ENCODE measurements at places on chromosomes 7 and 10.
A peak's percentile ranks its signal among the peaks of the same experiment; 100 is the strongest.

DNA sequence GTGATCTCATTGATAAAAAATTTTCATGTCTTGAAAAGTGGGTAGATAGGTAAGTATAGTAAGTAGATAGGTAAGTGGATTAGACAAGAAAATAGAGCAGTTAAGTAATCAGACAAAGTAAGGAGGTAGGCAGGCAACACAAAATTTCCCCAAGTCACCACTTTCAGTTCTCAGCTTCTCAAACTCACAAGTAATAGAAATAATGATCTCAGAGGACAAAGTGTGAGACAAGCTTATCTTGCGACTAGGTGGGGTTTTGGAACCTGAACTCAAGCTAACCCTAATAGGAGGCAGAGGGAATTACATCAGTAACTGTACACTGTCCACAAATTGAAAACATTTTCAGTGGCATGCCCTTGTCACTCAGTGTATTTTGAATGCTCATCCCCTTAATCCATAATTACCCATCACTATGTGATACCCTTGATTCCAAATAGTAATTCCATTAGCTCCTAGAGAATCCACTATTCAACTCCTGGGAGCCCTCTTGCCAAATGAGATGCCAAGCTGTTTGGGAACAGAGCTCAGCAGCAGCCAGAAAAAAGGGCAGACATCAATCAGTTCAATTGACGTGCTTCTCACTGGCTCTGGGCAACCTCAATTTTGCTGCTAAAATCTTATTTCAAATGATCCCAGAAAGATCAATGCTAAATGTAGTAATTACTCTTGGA lies 703.2 kb downstream of the XPNPEP1 start:
- no peak for DNase-seq

- peak; percentile 5 for DNase-seq
These were observed 57.8 kb downstream of the PHYHIPL start for GRCh38 chr10:59234194-59234593.

GRCh38 chr10:110171032-110171431 lies 36.4 kb upstream of the MXI1 start:
- no peak for DNase-seq

DNA sequence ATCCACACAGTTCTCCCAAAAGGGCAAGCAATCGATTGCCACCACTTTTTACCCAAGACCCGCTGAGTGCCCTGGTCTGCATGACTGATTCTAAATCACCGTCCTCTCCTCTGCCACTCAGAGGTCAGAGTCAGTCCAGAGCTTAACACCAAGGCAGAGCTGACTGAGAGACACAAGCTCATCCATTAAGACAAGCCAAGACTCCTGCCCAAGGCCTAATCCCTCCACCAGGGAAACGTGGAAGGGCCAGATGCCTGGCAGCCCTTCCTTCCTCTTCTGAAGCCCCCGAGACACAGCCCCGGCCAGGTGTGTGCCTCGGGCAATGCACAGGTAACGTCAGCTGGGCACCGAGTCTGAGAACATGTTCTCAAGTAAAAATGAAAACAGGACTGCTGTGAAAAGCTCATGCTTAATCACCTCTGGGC lies 51.7 kb downstream of the DIP2C start:
- DNase-seq = no peak

DNA sequence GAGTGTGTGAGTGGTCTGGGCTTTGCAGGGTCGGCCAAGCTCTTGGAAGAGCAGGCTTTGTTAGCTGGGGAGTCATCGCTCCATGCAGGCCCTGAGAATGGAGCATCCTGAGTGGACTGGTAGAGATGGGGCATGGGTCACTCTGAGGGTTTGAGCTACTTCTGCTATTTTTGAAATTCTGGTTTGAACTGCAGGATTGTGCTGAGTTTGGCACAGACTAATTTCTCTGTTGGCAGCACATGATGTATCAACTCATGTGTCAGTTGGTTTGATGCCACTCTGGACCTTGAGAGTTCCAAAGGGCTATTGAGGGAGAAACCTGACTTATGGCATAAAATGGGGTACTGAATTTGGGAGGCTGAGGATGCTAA lies 56.3 kb downstream of the LRMDA start:
- no peak for DNase-seq

- DNase-seq = peak; percentile 61
These were observed 21.5 kb downstream of the BTAF1 start for GRCh38 chr10:91944880-91945630.

GRCh38 chr10:29604291-29604825 lies 30.4 kb downstream of the SVIL start:
- no peak for DNase-seq

GRCh38 chr7:33685981-33686683 lies 219.2 kb upstream of the BMPER start:
- no peak for DNase-seq
